ENCODE measurements at places on chromosomes 16 and 17.

DNA sequence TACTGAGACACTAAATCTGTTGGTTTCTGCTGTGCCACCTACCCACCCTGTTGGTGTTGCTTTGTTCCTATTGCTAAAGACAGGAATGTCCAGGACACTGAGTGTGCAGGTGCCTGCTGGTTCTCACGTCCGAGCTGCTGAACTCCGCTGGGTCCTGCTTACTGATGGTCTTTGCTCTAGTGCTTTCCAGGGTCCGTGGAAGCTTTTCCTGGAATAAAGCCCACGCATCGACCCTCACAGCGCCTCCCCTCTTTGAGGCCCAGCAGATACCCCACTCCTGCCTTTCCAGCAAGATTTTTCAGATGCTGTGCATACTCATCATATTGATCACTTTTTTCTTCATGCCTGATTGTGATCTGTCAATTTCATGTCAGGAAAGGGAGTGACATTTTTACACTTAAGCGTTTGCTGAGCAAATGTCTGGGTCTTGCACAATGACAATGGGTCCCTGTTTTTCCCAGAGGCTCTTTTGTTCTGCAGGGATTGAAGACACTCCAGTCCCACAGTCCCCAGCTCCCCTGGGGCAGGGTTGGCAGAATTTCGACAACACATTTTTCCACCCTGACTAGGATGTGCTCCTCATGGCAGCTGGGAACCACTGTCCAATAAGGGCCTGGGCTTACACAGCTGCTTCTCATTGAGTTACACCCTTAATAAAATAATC is 14.6 kb downstream of the STH start:
- DNase-seq, result no peak

DNA sequence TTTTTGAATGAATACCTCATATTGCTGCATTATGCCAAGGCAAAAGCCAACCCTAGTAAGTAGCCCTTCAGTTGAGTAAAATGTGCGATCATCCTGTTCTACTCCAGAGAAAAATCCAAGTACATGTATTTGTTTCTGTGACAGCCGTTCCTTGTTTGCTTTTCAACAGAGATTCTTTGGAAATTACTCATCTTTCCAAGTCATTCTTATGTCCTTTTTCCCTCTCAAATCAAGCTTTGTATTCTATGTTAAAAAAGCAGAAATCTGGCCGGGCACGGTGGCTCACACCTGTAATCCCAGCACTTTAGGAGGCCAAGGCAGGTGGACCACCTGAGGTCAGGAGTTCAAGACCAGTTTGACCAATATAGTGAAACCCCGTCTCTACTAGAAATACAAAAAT is 112.9 kb upstream of the HAS3 start:
- no peak for DNase-seq

- DNase-seq, result no peak
Measured at GRCh38 chr17:71118039-71118438, 948.7 kb downstream of the KCNJ2 start.

GRCh38 chr16:79009896-79010295 is 590.6 kb downstream of the MAF start:
- no peak for DNase-seq

GRCh38 chr16:78325468-78326352 is 226.3 kb downstream of the WWOX start:
- DNase-seq, result no peak

DNA sequence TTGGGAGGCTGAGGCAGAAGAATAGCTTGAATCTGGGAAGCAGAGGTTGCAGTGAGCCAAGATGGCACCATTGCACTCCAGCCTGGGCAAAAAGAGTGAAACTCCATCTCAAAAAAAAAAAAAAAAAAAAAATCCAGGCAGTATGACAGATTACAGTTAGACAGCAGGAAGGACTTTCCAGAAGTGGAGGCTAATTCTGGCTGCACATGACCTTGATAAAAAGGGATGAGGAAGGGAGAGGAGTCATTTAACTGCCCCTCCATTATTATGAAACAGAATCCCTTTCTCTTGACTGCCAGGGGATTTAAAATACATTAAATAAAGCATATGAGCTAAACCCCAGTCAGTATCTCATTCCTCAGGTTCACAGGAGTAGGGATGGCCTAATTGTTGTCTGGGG is 1.8 kb upstream of the ARHGAP23 start:
- DNase-seq, result no peak

DNA sequence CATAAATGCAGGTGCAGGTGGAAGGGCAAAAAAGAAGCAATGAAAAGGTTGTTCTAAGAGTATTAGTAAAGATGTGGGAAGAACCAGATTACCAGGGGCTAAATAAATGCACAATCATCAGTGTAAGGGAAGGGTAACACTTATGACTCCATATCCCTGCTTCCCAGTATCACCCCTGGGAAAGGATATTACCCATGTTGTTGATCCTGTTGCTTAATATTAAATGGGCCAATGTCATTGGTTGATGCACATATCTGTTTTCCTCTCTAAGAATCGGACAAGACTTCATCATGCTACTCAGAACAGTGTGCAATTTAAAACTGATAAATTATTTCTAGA is 34.7 kb upstream of the ABCA6 start:
- DNase-seq, result no peak

- DNase-seq, result no peak
Measured at GRCh38 chr16:3841729-3842508, 38.6 kb downstream of the CREBBP start.

GRCh38 chr16:68447653-68448359 is 502 bp downstream of the SMPD3 start:
- no peak for DNase-seq

DNA sequence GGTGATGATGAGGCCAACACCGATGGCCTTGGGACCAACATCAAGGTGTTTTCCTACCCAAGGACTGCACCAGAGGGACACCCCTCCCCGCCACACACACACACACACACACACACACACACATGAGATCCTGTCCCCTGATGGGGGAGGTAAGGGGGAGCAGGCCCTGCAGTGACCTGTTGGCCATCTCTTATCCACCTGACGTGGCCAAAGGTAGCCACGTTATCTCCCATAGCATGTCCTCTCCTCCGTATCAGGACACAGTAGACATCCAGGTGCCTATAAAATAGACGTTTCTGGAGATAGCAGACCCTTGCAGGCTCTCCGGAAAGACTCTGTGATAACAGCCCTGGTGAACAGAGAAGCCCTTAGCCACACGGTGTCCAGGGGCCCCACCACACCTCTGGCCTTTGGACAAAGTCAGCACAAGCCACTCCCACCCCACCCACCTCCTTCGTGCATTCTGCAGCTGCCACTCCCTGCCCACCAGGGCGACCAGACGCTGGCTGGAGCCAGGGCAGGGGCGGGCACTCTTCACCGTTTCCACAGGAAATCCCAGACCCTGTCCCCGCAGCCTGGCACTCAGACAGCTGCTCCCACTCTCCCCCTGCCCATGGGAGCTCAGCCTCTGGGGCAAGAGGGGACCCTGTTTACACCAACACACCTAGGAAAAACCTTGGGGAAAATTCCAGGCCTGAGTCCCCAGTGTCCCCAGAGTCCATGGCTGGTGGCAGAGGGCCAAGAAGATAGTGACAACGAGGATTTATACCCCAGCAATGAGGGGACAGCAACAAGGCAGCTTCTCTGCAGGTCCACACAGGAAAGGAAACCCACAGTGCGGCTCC is 15.4 kb upstream of the ENPP7 start:
- no peak for DNase-seq

DNA sequence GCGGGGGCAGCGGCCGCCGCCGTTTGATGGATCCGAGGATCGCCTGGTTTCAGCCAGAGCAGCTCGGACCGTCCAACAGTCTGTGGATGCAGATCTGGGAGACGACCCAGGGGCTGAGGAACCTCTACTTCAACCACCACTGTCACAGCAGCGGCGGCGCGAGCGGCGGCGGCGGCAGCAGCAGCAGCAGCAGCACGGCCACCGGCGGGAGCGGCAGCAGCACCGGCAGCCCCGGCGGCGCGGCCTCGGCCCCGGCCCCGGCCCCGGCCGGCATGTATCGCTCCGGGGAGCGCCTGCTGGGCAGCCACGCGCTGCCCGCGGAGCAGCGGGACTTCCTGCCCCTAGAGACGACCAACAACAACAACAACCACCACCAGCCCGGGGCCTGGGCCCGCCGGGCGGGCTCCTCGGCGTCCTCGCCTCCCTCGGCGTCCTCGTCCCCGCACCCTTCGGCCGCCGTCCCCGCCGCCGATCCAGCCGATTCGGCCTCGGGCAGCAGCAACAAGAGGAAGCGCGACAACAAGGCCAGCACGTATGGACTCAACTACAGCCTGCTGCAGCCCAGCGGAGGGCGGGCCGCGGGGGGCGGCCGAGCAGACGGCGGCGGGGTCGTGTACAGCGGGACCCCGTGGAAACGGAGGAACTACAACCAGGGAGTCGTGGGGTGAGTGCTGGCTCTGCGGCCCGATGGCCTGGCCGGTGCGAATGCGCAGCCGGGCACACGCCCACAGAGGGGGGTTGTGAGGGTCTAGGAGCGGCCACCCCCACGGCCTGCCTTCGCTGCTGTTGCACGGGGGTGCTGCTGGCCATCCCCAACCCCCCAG is 702 bp downstream of the TENT4B start:
- DNase-seq, result no peak

DNA sequence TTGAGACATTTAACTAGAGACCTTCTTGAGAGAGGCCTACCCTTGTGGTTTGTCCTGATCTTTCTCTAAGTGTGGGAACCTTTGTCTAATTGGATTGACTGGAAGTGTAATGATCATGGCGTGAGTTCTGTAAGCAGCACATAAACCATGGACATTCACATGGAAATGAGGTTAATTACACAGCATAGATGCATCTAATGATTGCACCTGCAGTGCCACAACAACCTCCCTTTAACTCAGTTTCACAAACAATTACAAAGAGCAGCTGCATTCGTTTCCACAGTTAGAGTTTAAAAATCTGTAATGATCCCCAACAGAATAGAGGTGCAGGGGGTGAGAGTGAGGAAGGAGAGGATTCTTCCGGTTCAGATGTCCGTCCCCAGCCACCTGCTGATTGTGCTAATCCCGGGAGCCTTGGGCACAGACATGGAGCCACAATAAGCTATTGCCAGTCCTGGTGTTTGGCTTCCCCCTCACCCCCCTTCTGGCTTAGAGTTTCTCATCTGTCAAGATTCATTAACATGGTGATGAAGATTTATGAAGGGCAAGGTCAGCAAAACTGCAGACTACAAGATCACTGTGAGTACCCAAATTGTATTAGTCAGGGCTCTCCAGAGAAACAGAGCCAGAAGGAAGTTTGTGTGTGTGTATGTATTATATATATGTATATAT is 659.2 kb upstream of the SOX9 start:
- no peak for DNase-seq

GRCh38 chr16:50585331-50585776 is 37.2 kb downstream of the NKD1 start:
- DNase-seq, result no peak

GRCh38 chr17:334974-335481 is 17.6 kb downstream of the RPH3AL start:
- no peak for DNase-seq
